ENCODE measurements at places on chromosomes 7 and 10. TPM values are rescaled to one million over a fixed set of nuclear protein-coding genes. Genes with fewer than 3 reads are reported as not detected.

EPHA1 gene
- 1.6 TPM for total RNA-seq

KIN gene
- total RNA-seq, result 11.1 TPM

PNLIPRP1 gene
- not detected for total RNA-seq

TUBB8 gene
- total RNA-seq, result not detected

DLX5 gene
- not detected for total RNA-seq
